Activated CD4-positive, alpha-beta T cell treated with anti-CD3 and anti-CD28 coated beads, Interleukin-2, amount 50 U/mL, for 16 hours (primary cell): ENCODE measurements at places on chromosomes 5 and 9.

- DNase-seq: no peak
Observed at GRCh38 chr5:38426490-38426889, 130.0 kb downstream of the LIFR start.

- no peak for DNase-seq
Observed at GRCh38 chr5:138903130-138903775, 28.1 kb upstream of the LRRTM2 start.

DNA sequence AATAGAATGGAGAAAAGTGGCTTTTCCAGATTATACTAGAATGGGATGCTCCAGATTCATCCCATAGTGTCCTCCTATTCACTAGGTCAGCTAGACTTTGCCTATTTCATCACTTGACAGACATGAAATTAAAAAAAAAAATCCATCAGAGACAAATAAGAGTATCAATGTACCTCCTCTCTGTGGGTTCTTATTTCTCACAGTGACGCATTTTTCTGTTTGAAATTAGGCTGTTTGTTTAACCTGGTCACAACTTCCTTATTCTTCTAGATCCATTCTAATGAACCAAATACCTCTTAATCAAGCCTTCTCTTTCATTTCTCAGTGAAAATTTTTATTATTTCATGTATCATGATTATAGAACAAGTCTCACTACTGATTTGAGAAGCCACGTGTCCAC, 305.4 kb downstream of the SEMA5A start:
- DNase-seq: no peak

GRCh38 chr5:14414007-14414406, 167.6 kb upstream of the OTULINL start:
- peak; percentile 17 for DNase-seq

DNA sequence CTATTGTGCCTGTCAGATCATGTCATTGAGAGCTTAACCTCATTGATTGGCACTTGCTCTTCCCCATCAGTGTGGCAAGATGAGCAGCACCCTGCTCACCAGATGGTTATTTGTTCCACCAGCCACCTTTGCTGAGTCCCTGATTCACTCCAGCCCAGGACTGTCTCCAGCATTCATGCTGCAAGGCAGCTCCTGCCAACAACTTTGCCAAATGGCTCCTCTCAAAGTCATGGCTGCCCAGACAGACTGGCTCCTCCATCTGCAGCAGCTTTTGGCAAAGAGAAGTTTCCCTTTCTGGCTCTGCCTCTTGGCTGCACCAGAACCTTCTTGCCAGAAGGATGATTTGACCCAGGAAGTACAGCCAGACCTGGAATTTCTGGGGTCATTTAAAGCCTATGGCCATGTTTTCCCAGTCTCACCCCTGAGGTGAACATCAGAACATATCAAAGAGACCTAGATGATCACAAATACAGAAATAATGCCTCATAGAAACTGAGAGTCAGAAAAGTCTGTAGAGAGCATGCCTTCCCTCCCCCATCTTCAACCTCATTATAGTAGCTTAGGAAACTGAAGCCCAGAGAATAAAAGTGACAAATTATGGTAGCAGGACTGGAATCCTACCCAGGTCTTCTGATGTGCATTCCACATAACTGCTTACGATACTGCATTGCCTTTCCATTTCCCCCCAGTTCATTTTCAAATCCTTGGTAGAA, 10.4 kb downstream of the PPP2R2B start:
- no peak for DNase-seq

DNA sequence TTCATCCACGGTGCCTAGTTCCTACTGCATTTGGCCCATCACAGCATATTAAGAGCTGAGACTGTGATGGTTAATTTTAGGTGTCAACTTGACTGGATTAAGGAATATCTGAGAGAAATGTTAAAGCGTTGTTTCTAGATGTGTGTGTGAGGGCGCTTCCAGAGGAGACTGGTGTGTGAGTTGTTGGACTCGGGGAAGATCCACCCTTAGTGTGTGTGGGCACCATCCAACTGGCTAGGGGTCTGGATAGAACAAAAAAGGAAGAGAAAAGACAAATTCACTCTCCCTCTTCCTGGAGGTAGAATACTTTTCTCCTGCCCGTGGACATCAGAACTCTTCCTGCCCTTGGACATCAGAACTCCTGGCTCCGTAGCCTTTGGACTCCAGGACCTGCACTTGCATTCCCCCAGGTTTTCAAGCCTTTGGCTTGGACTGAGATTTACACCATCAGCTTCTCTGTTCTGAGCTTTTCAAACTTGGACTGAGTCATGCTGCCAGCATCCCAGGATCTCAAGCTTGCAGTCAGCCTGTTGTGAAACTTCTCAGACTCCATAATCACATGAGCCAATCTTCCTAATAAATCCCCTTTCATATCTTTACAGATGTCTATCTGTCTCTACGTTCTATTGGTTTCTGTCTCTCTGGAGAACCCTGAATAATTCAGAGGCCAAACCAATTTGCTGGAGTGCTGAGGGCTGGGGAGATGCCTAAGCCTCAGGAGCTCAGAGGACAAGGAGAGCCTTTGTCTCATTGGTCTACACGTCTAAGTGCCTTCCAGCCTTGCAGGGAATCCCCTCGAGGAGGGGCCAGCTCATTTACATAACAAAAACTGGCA, 164.5 kb downstream of the DCP2 start:
- no peak for DNase-seq

DNA sequence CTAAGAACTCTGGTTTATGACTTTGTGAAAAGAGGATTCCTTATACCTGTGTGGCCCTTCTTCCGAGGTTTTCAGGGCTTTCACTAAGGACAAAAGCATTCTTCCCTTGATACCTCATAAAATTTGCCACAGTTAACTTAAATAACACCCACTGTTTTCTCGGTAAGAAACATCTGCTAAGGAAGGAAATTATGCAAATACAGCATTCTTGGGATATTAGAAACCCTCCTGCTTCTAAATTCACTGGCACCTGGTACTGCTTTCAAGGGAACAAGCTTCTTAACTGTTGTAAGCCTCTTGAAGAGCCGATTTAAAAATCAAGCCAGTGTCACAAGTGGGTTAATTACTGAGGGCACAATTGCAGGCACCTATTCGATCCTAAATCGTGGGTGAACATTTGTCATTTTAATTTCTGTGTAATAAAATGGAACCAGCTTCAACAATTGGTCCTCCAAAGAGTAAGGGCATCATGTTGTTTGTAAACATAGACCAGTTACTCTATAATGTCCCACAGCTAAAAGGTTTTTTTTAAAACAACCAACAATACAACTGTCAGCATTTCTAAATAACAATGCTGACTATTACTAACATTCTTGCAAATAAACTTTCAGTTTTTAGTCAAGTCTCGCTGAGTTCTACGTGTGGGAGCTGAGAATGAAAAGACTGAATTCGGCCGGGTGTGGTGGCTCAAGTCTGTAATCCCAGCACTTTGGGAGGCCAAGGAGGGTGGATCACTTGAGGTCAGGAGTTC, 26.6 kb downstream of the AK3 start:
- no peak for DNase-seq

DNA sequence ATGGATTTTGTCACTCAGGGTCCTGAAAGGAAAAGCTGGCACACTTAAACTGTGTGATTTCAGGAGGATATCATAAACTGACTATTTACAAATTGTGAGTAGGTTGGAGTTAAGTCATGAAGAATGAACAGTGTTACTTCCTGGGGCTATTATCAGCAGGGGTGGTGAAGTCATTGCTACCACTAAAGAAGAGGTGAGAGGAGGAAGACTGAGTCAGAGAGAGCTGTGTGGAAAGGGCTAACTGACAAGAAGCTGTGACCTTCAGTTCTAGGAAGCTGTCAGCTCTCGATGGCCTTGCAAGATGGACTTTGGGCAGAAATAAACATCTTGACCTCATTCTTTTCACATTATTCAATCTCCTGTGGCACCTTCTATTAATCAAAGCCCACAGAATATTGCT, 72.3 kb upstream of the STARD4 start:
- peak; percentile 23 for DNase-seq

- no peak for DNase-seq
Observed at GRCh38 chr5:69341520-69342161, 9.0 kb upstream of the CCDC125 start.

GRCh38 chr5:172988276-172988675, 4.7 kb downstream of the ATP6V0E1 start:
- DNase-seq: no peak

GRCh38 chr9:84922051-84922450, 252.5 kb downstream of the NTRK2 start:
- no peak for DNase-seq

DNA sequence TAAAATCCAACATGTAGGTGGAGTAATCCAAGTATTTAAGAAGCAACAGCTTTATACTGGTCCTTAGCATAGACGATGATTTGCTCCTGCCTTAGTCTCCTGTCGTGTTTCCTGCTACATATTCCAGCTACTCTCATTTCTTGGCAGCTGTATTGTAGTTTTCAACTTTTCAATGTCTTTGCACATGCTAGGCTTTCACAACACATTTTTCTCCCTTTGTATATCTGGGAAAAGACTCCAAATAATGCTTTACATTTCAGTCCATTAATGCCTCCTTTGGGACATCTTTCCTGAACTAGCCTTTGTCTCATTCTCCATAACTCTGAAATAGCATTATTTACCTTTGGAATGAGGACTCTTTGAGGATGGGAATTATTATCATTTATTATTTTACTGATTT, 508.0 kb downstream of the PTPRD start:
- DNase-seq: no peak

GRCh38 chr5:89233462-89233861, 350.5 kb upstream of the MEF2C start:
- DNase-seq: no peak

DNA sequence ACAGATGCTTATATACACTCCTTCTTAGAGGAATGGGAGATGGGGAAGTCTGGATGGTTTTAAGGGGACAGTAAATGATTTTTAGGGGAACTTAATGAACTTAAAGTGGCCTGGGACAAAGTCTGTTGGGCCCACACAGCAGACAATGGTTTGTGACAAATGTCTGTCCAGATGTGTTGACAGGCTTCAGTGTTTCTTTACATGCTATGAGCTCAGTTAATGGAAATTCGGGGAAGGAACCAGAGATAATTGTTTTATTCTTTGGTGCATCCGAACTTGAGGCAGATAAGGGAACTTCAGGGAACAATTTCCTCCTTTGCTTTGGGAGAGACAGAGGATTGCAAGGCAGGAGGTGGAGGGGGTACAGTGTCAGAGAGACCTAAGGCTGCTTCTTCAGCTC, 52.3 kb downstream of the NFIB start:
- no peak for DNase-seq

DNA sequence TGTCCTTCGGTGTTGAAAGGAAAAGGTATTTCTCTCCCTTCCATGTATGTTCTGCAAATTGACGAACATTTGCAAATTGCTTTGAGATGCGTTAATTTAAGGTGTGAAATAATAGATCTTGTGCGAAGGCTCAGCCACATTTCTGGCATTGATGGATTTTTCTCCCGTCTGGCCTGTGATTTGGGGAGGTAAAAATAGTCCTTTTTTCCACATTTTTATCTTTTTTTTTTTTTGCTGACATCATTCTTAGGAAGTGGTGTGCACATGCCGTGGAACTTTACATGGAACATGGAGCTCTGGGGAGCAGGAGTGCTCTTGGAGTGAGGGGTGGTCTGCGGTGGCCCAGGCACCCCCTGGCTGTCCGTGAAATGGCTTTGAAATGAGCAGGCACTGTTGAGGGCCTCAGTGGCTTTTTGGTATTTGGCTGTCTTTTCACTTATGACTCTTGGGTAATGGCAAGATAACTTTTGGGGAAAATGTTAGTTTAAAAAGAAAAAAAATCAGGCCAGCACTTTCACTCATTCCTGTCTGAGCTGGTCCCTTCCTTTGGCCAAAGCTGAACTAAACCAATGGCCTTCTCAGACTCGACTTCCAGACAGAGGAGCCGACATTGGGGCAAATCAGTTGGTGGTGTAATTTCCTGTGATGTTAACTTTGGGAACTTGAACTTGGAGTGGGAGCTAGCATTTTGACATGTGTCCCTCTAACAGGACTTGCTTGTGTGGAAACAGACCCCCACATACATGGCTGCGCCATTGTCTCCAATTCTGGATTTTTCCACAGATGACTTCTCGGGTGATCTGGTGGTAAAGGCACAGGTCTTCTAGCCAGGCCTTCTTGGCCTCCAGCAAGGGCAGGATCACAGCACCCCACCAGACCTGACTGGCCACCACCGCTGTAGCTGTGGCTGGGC, 4.2 kb downstream of the NEK6 start:
- DNase-seq: no peak

GRCh38 chr5:179792612-179793467, 946 bp upstream of the LTC4S start:
- no peak for DNase-seq

- no peak for DNase-seq
Observed at GRCh38 chr9:28720746-28721145, 1147.5 kb upstream of the C9orf72 start.

GRCh38 chr9:137321726-137322361, 19.8 kb upstream of the NRARP start:
- DNase-seq: no peak

DNA sequence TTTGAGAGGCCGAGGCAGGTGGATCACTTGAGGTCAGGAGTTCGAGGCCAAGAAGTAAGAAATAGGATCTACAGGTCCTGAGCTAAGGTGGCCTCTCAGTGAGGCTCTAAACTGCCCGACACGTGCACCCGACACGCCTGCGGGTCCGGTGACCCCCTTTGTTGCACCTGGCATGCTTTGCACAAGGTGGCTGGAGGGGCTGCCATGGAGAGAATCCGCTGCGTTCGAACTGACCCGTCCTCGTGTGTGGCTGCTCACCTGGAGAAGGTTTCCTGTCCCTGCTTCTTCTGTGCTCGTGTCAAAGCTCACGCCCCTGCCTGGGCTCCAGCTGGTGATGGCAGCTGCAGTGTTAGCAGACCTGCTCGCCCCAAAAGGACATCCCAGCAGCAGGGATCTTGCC, 5.7 kb upstream of the OLFM1 start:
- DNase-seq: no peak

- no peak for DNase-seq
Observed at GRCh38 chr5:17224858-17225511, 7.6 kb downstream of the BASP1 start.

- no peak for DNase-seq
Observed at GRCh38 chr5:20331826-20332225, 343.8 kb upstream of the CDH18 start.

DNA sequence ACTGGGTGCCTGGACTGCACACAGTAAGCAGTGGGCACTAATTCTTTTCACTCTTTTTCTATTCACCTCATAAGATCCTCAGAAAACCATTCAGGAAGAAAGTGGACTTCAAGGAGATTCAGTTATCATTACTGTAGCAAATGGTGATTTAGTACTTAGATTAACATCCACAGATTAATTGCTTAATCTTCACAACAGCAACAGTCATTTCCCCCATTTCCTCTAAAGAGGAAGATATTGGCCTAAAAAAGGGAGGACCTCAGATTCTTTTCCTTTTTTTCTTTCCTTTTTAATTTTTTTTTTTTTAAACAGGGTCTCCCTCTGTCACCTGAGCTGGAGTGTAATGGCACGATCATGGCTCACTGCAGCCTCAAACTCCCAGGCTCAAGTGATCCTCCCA, 64.4 kb downstream of the AUH start:
- no peak for DNase-seq

GRCh38 chr5:132830436-132831094, at the start of gene SHROOM1:
SHROOM1 (minus strand) TSS chr5:132830647; CDS start chr5:132826140, 4,507 bp downstream.
- no peak for DNase-seq
